ENCODE measurements at places on chromosomes 4 and X. TPM values are rescaled to one million over a fixed set of nuclear protein-coding genes. Genes with fewer than 3 reads are reported as not detected.
A peak's percentile ranks its signal among the peaks of the same experiment; 100 is the strongest.

DNA sequence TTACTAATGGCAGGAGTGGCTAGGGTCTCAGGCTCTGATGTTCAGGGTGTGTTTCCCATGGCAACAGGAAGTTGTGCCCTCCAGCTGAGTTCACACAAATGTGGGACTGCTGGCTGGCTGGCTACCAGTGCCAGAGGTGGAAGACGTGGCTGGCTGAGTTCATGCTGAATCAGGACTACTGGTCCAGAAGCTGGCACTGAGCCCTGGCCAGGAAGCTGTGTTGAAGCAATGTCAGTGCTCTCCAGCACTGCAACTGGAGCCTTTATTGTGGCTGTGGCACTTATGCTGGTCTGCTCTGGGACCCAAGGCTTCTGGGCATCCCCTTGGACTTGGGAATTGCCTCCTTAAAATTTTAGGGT, 42.0 kb upstream of the ZXDA start:
- no peak for DNase-seq

DNA sequence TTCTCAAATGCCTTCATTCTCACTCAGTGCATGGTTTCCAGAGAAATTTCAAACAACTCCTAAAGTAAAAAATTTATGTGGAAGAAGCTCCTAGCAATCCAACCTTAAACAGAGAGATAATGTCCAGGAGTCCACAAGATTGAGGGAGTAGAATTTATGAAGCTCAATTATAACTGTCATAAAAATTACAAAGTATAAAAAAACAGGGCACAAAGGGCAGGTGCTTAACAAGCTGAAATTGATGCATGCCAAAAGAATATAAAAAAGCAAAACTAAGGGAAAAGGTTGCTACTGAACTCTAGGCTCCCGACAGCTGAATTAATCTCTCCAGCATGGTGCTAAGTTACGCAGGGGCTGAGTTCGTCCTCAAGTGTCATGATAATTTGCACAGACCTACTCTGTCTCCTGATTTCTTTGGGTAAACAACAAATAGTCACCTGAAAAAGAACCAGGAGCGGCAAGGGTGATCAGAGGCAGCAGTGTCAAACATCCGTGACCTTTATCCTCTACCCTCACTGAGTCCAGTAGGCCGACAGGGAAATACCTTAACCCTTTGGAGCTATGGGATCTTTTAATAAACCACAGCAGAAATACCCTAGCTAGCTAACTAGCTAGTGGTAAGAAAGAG, 47.2 kb upstream of the RELL1 start:
- no peak for DNase-seq

DNA sequence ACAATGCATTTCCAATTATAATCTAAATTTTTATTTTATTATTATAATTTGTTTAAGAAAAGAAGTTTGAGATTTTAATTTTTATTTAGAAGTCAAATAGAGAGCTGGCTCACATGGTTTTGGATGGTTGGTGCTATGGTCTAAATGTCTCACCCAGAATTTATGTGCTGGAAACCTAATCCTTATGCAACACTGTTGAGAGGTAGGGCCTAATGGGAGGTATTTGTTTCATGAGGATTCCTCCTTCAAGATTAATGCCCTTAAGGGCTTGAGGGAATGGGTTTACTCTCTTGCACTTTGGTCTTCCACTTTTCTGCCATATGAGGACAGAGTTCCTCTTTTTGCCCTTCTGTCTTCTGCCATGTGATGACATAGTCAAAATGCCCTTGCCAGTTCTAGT, 960.5 kb upstream of the IGFBP7 start:
- DNase-seq: peak; percentile 62

- DNase-seq: no peak
Measured at GRCh38 chr4:153010146-153010545, 74.0 kb downstream of the FHDC1 start.

DNA sequence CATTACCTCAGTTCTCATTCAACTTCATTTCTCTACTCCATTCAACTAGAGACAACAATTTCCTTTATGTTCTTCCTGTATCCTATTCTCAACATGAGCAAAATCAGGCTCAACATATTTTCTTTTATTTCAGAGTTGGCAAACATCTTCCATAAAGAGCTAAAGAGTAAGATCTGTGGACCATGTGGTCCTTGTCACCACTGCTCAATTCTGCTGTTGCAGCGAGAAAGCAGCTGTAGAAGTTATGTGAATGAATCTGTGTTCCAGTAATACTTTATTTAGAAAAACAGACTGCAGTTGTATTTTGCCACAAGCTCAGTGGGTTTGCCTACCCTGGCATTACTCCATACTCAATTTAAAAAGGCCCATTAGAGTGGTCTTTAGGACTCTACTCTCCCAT, 2057.3 kb downstream of the ARAP2 start:
- no peak for DNase-seq

The CSAG1 gene
- not detected for polyA plus RNA-seq

The NOX1 gene
- polyA plus RNA-seq: 0.50 TPM

The UGT8 gene
- polyA plus RNA-seq: 47.6 TPM

The MFAP3L gene
- polyA plus RNA-seq: 19.4 TPM

The AMBN gene
- polyA plus RNA-seq: 1.6 TPM

All from renal pelvis (tissue), 12 donors.